Activated naive CD4-positive, alpha-beta T cell treated with Interleukin-2 at 50 U/mL for 16 hours (primary cell): ENCODE measurements at places on chromosomes 2 and 18.

DNA sequence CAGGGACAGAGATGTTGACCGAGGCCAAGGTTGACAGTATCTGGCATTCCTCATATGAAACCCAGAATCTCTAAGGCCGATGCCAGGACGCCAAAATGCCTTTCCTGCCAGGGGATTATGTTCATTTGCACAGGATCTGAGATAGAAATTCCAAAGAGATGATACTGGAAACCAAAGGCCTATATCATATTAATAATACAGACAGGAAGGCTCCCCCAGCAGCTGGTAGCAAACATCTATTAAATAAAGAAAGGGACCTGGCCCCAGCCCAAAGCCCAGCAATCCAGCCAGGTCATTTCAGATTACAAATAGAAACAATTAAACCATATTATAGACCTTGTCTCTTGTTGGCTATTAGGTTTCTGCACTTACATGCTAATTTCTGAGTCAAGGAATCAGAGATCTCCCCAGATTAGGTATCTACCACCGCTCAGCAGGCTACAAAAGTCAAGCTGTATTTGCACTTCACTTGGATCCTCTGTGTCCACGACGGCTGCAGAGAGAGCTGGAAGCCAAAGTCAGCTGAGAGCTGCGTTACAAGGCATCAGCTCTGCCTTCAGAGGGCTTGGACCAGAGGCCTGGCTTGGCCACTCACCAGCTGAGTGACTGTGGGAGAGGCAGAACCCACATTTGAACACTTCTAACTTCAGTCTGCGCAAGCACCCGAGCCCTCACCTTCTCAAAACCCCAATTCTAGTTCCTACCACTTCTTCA is 269.3 kb upstream of the SIX2 start:
- no peak for DNase-seq

GRCh38 chr2:158953926-158954763 is 14.3 kb upstream of the TANC1 start:
- peak; percentile 39 for DNase-seq

DNA sequence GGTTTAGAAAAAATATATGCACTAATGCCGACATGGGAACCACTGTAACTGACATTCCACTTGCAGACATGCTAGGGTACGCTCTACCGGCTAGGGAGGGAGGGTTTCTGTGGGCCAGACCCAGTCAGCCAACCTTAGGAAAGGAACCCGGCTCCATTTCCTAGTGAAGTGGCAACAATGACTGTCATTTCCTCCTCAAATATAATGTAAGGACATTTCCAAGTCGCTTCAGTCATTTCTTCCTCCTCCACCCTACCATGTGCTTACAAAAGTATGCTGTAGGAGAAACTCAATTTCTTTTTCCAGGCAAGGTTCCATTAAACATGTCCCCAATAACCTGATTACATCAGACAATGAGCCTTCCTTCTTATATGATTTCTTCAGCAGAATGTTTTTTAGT is 64.3 kb upstream of the PSMD14 start:
- no peak for DNase-seq

DNA sequence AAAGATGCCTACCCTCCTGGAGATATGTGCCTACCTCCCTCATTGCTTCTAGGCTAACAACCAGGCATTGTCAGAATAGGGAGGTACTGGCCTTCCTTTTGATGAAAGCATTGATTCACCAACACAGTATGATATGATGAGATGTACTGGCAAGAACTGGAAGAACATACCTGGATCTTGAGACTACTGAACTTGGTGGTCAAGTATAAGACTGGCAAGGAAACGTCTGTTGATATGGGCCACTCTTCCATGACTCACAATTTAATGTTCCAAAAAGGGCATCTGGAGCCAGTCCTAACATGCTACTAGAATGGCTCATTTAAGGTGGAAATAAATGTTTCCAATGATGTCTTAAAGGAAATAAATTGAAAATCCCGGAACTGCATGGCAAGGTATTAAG is 18.1 kb downstream of the DTNB start:
- no peak for DNase-seq

- no peak for DNase-seq
These were observed 9.1 kb downstream of the CAB39 start for GRCh38 chr2:230721712-230722111.

GRCh38 chr2:237721458-237721857 is 77.1 kb upstream of the RBM44 start:
- no peak for DNase-seq

DNA sequence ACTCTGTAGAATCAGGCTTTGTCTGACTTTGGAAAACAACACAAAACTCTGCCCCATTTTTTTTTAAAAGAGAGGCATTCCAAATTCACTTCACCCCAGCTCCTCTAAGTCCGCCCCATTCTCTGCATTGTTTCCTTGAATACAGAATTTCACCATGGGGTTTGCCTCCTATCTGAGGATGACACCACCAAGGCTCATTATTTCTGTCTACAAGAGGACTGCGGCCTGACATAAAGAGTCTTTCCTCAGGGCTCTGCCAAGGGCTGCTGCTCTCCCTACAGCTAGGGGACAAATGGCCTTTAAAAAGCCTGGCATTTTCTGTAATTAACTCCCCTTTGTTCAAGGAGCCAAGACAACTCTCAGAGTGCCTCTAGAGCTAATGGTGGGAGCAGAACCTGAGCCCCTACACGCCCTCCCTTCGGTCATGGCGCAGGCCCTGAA is 4.6 kb downstream of the CHST10 start:
- DNase-seq = no peak

- no peak for DNase-seq
These were observed 30.8 kb downstream of the SANBR start for GRCh38 chr2:61096438-61096837.

DNA sequence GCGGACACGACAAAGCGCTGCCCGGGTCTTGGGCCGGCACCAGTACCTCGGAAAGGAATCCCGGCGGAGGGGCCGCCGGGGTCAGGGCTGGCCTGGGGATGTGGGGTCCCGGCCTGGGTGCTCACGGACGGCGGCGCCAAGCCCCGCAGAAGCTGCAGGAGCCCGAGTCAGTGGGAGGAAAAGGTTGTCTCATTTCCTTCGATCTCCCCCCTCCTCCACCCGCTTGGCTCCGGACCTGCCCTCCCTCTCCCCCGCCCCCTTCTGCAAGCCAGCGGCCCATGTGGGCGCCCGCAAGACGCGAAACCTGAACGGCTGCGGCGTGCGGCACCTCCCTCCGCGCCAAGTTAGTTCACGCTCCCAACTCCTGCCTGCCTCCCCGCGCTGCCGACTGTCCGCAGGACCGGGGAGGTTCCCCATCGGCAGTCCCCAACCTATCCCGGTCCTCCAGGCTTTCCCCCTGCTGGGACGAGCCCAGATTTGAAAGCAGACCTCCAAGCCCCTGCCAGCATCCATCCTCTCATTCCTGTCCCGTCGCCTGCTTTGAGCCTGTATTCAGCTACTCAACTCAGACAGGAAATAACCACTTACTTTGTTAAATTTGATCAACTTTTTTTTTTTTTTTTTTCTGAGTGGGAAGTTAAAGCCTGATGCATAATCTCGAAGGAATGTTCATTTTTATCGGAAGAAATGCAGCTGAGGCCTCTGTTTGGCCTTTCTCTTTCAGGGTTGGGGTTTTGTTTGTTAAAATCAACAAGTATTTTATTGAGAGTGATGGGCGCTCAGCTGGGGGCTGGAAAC is at the start of gene EVA1A:
Gene EVA1A, minus strand, starts transcription at position 172 of the 798 bp plus-strand sequence. CDS start 42,799 bp downstream, outside the sequence.
- DNase-seq = no peak

DNA sequence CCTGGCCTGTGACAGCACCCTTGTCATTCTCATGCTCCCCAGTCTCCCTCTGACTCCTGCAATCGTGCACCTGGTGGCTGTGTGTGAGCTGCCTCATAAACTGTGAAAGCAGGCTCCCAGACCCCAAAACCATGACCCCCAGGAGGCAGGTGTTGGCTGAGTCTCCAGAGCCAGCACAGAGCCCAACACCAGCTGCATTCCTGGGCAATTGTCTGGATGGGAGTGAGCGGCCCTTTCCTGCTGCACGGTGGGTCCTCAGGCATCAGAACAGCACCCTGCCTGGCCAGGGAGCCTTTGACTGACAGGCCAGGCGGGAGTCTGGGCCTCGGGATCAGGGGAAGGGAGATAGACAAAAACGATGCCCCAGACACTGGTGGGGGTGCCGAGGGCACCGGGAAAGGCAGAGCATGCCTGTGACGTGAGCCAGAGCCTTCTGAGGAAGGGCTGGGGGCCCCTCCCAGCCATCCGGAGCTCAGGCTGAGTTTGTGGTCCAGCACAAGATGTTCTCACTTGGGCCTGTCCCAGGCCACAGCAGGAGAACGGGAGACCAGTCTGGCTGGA is 135.1 kb upstream of the GPC1 start:
- no peak for DNase-seq

- no peak for DNase-seq
These were observed 647.9 kb downstream of the PLCL1 start for GRCh38 chr2:198452327-198452726.
